Memory B cell (primary cell): ENCODE measurements at places on chromosomes 6 and 20.
A peak's percentile ranks its signal among the peaks of the same experiment; 100 is the strongest.

- DNase-seq, result no peak
- no peak overlapping the region for H3K27ac ChIP-seq
- H3K4me1 ChIP-seq, result peaks cover 9% of the 10 kb centered on the region
- H3K4me3 ChIP-seq, result peak overlapping the region; percentile 18
- H3K36me3 ChIP-seq, result peaks cover 2% of the 10 kb centered on the region
- H3K27me3 ChIP-seq, result peaks cover 29% of the 10 kb centered on the region
These were observed 520 bp upstream of the RIPOR3 start for GRCh38 chr20:50691573-50692551.

GRCh38 chr20:9485614-9486340 lies 28.6 kb upstream of the LAMP5 start:
- no peak overlapping the region for H3K27ac ChIP-seq
- peaks cover 2% of the 10 kb centered on the region for H3K36me3 ChIP-seq
- no peaks in the 10 kb centered on the region for H3K4me1 ChIP-seq
- H3K27me3 ChIP-seq, result peaks cover 2% of the 10 kb centered on the region

DNA sequence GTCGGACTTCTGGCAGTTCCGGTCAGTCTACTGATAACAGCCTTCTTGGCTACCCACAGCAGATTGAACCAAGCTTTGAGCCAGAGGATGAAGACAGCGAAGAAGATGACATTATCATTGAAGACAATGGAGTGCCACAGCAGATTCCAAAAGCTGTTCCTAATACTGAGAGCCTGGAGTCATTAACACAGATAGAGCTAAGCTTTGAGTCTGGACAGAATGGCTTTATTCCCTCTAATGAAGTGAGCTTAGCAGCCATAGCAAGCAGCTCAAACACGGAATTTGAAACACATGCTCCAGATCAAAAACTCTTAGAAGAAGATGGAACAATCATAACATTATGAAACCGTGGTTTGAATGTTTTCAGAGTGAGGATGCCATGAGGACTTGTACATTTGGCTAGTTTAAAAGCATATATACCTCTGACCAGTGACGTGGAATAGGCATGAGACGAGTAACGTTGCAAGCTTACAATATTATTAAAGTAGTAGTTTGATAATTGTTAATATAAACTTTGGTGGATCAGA lies 18.8 kb downstream of the PARD6B start:
- H3K27ac ChIP-seq, result no peak overlapping the region
- no peak for DNase-seq
- no peaks in the 10 kb centered on the region for H3K27me3 ChIP-seq
- peaks cover 4% of the 10 kb centered on the region for H3K36me3 ChIP-seq

- no peak for DNase-seq
- H3K27ac ChIP-seq, result no peak overlapping the region
- no peaks in the 10 kb centered on the region for H3K4me1 ChIP-seq
These were observed 356.0 kb downstream of the HDGFL1 start for GRCh38 chr6:22925304-22925835.

DNA sequence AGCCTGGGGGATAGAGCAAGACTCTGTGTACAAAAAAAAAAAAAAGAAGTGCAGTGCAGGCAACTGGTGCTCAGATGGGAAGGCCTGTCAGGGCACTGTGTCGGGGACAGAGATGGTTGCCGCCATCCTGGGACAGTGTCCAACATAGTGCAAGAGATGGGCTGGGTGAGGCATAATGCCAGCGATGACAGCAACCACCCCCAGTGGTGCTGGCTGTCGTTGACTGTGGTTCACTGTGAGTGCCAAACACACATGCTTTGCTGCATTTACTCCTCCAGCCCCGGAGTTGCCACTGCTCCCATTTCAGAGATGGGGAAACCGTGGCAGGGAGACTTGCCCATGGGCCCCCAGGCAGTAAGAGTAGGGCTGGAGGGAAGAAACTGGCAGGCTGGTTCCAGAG lies 5.2 kb upstream of the C20orf203 start:
- no peak for DNase-seq
- peaks cover 2% of the 10 kb centered on the region for H3K36me3 ChIP-seq
- no peaks in the 10 kb centered on the region for H3K27me3 ChIP-seq
- no peak overlapping the region for H3K27ac ChIP-seq

GRCh38 chr6:77551135-77551534 lies 87.8 kb upstream of the HTR1B start:
- H3K27me3 ChIP-seq, result no peaks in the 10 kb centered on the region
- H3K27ac ChIP-seq, result no peak overlapping the region
- H3K4me3 ChIP-seq, result no peak overlapping the region
- H3K36me3 ChIP-seq, result no peaks in the 10 kb centered on the region
- no peak for DNase-seq
- no peaks in the 10 kb centered on the region for H3K4me1 ChIP-seq

DNA sequence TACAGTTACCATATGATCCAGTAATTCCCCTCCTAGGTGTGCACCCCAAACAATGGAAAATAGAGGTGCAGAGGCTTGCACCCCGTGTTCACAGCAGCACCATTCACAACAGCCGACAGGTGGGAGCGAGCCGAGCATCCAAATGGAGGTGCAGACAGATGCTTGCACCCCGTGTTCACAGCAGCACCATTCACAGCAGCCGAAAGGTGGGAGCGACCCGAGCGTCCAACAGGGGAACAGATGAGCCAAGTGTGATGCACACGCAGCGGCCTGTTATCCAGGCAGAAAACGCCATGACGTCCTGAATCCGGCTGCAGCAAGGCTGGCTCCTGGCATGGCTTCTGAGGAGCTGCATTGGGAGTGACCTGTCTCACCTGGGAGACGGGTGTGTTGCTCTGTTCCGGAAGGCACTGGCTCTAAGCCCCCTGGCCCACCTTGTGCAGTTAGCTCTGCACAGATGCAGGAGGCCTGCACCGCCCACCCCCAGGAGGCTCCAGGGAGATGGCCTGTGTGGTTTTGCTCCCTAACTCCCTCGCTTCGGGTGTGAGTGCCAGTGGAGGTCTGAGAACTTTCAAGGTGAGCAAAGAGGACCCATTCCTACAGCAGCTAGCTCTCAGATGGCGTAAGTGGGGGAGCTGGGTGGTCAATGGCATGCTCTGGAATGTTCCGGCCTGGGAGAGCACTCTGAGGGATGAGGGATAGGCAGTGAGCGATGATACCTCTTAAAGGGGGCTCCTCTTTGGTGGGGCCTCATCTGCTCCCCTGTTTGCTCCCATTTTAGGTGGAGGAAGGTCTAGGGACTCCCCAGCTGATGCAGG lies 47.8 kb upstream of the FRMD1 start:
- H3K4me3 ChIP-seq, result no peak overlapping the region
- H3K4me1 ChIP-seq, result no peaks in the 10 kb centered on the region
- H3K27ac ChIP-seq, result no peak overlapping the region

GRCh38 chr20:49344975-49345374 lies 67.1 kb upstream of the ZNFX1 start:
- no peaks in the 10 kb centered on the region for H3K4me1 ChIP-seq
- no peak for DNase-seq
- H3K27me3 ChIP-seq, result peaks cover 10% of the 10 kb centered on the region
- H3K4me3 ChIP-seq, result no peak overlapping the region
- H3K27ac ChIP-seq, result no peak overlapping the region

DNA sequence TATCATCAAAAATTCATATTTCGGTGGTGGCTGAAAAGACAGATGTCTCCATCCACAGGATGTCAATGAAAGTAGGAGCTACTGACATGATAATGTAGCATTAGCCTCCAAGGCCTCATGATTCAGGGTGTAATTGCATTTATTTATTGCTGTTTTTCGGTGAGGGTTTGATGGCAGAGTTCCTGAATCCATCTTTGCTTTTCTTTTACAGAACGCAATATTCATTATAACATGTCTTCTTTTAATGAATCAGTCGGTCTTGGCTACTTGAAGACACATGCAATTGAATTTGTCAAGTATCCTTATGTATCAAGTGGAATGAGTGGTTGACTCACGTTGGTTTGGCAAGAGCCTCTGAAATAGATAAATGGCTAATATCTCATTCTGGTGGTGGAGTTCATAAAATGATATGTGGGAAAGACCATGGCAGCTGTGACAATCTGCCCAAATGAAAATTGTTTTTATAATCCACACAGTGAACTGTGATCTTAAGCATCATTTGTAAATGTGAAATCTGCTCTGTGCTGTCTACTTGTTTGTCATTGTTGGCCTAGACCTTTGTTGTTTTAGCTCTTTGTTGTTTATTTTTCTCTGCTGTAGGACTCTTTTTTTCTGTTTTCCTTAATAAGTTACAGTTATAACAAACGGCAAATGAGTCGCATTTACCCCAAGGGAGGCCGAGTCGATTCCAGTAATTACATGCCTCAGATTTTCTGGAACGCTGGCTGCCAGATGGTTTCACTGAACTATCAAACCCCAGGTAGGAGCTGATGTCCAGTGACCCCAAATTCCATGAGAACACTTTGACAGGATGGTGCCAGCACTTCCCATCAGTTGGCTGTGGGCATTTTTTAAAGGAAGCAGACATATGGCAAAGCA lies 105.7 kb upstream of the LAMP5 start:
- H3K27me3 ChIP-seq, result peaks cover 1% of the 10 kb centered on the region
- no peaks in the 10 kb centered on the region for H3K36me3 ChIP-seq
- DNase-seq, result no peak
- peaks cover 3% of the 10 kb centered on the region for H3K4me1 ChIP-seq

DNA sequence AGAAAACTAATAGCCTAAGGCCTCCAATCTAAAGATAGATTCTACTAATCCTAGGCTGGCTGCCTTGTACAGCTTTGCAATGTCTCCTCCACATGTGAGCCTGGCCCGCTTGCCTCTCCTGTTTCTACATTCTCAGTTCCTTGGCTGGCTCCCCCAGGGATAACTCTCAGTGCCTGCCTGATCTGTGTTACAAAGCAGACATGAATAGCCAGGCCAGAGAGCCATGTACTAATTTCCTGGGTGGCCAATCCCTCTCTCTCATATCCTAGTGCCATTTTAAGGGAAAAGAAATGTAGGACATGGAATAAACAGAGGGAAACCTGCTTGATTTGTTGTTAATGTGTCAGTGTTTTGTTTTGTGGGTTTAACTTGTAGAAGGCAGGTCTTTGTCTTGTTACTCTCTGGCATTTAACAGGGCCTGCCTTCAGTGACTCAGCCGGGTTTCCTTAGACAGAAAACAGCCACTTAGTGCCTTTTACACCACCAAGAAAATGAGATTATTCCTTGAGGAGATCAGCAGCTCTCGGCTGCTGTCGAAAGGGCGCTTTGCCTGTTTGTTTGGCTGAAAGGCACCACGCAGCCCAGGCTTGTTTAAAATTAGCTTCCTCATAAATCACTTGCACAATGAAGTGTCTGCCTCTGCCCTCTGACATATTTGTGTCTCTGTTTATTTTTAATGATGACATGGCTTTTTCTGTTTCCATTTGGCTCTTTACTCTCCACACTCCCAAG lies 702.7 kb downstream of the MAFB start:
- no peaks in the 10 kb centered on the region for H3K27me3 ChIP-seq
- no peak for DNase-seq
- no peak overlapping the region for H3K27ac ChIP-seq
- no peaks in the 10 kb centered on the region for H3K36me3 ChIP-seq

DNA sequence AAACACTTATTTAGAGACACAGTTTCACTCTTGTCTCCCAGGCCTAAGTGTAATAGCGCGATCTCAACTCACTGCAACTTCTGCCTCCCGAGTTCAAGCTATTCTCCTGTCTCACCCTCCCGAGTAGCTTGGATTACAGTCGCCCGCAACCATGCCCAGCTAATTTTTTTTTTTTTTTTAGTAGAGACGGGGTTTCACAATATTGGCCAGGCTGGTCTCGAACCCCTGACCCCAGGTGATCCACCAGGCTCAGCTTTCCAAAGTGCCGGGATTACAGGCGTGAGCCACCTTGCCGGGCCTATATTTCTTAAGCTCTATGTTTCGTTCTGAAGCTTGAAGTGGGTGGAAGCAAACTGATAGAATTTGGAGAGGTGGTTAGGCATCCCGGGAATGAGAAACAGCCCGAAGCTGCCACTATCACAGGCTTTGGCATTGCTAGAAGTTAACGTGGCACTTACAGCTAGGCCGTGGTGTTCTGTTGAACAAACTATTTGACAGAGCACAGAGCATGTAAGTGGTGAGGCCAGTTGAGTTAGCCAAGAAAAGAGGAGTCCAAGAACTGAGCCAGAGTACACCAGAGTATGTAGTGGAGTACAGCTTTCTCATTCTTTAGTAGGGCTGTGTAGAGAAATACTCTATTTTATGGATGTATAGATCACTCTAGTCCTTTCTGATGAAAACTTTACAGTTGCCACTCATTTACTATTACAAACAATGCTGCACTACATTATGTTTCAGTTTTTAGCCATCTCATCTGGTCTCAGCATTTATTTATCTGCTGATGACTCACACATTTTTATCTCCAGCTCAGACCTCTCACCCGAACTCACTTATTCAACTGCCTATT lies 62.0 kb upstream of the HFE start:
- peaks cover 17% of the 10 kb centered on the region for H3K4me1 ChIP-seq
- no peak for DNase-seq
- no peak overlapping the region for H3K4me3 ChIP-seq
- no peaks in the 10 kb centered on the region for H3K27me3 ChIP-seq
- peak overlapping the region; percentile 100 for H3K27ac ChIP-seq
- H3K36me3 ChIP-seq, result no peaks in the 10 kb centered on the region

GRCh38 chr6:54910431-54910884 lies 63.9 kb downstream of the FAM83B start:
- no peaks in the 10 kb centered on the region for H3K27me3 ChIP-seq
- no peak overlapping the region for H3K27ac ChIP-seq
- no peaks in the 10 kb centered on the region for H3K4me1 ChIP-seq
- no peaks in the 10 kb centered on the region for H3K36me3 ChIP-seq
- no peak overlapping the region for H3K4me3 ChIP-seq
- no peak for DNase-seq

GRCh38 chr6:155883741-155884140 lies 428.1 kb upstream of the NOX3 start:
- peaks cover 6% of the 10 kb centered on the region for H3K4me1 ChIP-seq
- DNase-seq, result no peak
- H3K27me3 ChIP-seq, result peaks cover 5% of the 10 kb centered on the region
- H3K27ac ChIP-seq, result no peak overlapping the region

DNA sequence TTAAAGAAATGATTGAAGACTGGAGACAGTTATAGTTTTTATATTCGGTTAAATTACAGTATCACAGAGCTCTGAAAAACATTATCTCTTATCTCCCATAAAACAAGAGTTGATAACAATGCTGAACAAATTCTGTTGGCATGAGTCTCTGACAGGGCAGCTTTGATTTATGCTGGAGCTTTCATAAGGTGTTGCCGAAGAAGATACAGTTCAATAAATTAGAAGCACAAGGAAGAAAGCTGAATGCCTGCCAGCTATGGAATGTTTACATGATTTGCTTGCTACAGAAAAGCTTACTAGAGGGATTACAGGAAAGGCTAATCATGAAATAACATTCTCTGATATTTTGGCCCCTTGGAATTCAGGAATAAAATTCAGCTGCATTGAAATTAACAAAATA lies 431.9 kb upstream of the GJE1 start:
- H3K4me1 ChIP-seq, result no peaks in the 10 kb centered on the region
- no peaks in the 10 kb centered on the region for H3K27me3 ChIP-seq
- no peak overlapping the region for H3K4me3 ChIP-seq
- H3K27ac ChIP-seq, result no peak overlapping the region
- H3K36me3 ChIP-seq, result no peaks in the 10 kb centered on the region

DNA sequence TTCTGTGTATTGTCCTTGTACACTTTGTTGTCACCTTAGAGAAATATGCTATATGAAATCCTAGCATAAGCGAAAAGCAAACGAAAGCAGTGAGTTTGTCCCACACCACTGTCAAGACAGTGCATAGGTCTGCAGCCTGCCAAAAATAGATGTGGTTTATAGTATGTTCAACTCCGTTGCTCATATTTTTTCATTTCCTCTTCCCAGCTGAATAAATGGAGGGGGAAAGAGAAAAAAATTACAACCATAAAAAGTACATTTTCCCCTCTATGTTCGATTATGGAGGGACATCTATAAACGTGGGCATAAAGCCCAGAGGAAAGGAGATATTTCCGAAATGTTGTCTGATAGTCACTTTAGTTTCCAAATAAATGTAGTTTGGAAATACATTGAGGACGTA lies 25.8 kb downstream of the PRL start:
- no peaks in the 10 kb centered on the region for H3K27me3 ChIP-seq
- DNase-seq, result no peak
- H3K4me1 ChIP-seq, result no peaks in the 10 kb centered on the region
- no peak overlapping the region for H3K27ac ChIP-seq
